ENCODE measurements at places on chromosomes 12 and 14. TPM values are rescaled to one million over a fixed set of nuclear protein-coding genes. Genes with fewer than 3 reads are reported as not detected.

FGD4 gene
- 0.19 TPM for total RNA-seq

PLEKHG3 gene
- 20.1 TPM for total RNA-seq

SPX gene
- 0.36 TPM for total RNA-seq

OAS1 gene
- total RNA-seq: 46.0 TPM

BMP4 gene
- not detected for total RNA-seq

PPP4R4 gene
- total RNA-seq: 17.0 TPM

DNA sequence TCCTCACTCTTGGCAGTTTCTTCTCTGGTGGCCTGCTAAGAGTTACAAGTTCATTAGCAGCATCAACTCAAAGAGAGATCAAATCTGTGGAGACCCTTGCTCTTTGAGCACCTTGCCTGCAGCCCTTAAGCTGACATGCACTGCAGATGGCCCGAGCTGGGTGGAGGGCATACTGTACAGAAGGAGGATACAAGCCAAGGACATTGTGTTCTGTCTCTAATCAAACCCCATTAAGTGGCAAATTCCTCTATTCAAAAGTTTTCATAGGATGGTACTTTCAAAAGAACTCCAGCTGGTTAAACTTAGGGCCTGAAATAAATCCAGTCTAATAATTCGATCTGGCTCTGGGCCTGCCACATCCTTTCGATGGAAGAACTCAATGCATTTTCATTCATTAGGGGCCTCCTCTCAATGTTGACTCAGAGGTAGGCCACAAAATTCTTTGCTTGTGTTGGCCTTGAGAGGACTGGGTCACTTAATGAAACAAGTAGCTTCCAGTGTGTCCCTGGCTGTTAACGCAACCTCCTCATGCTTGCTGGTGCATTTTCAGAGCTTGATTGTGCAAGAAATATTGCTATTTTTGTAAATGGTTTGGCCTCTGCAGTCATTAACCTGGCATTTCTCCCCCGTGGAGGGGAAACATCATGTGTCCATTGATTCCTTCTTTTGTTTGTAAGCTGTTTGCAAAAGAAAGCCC is 318.2 kb downstream of the NUAK1 start:
- no peak for DNase-seq

- DNase-seq: no peak
These were observed 141.7 kb upstream of the NRXN3 start for GRCh38 chr14:78028471-78028870.

DNA sequence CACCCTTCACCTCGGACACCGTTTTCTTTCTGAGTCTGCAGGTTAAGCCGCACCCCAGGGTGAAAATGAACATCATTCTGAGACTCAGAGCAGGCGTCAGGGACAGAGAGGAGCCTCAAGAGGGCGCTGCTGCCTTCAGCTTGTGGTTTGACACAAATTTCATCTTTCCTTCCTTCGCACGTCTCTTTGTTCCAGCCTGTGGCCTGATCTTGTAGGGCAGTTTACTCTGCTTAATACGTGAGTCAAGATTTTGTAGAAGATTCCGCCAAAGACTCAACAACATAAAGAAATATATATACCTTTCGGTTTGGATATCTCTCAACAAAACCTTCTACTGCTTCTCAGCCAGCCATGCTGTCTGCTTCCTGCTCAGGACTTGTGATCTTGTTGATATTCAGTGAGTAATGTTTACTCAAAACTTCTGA is 329.3 kb upstream of the OR4E1 start:
- peak; percentile 85 for DNase-seq

GRCh38 chr12:42804928-42805327 is 215.4 kb upstream of the PRICKLE1 start:
- no peak for DNase-seq

DNA sequence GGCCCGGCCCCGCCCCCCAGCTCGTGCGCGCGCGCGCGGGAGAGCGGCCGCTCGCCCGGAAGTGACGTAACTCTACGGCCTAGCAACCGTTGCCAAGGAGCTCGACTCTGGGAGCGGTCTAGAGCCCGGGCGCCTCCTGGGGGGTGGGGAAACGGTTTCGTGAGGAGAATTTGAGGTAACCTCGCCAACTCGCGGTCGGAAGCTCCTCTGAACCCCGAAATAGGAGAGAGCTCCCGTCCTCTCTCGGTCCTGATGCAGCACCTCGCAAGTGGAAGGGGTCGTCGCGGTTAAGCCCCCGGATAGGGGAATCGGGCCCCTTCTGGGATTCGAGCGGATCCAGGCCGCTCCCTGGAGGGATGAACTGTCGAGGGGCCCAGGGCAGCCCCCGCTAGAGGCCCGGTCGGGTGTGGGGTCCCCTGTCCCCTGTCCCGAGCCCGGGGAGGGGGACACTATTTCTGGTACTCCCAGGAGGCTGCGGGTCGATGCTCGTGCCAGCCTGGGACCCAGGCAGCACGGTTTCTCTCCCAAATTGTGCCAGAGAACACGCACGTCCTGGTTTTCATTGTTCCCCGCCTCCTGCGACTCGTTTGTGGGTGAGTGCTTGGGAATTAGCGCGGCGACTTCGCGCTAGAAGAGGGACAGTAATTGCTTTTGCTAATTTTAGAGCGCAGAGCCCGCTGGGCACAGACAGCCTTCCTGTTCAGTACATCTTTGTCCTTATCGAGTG is at the start of gene IFT81:
Gene IFT81, plus strand, starts transcription at position 89 of the 727 bp plus-strand sequence. CDS start 3,024 bp downstream, outside the sequence.
- DNase-seq: peak; percentile 97

- DNase-seq: no peak
These were observed 46.0 kb upstream of the ESRRB start for GRCh38 chr14:76329951-76330350.

DNA sequence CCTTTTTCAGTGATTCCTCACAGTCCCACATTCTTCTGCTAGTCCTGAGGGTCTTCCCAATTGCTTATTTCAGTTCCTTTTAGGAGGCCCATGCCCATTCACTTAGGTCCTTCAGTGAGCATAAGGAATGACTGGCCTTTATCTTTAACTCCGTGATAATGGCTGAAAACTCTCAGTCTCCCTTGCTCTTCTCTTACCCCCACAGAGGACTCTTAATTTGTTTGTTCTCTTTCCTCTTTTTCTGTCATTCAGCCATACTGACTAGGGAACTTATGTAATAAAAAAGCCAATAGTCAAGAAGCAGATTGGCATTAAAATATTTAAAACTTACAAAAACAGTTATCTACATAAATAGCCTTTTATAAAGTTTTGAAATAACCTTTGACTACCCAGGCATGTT is 17.1 kb upstream of the VDR start:
- DNase-seq: no peak

GRCh38 chr14:33851366-33851765 is 99.5 kb downstream of the EGLN3 start:
- DNase-seq: no peak

DNA sequence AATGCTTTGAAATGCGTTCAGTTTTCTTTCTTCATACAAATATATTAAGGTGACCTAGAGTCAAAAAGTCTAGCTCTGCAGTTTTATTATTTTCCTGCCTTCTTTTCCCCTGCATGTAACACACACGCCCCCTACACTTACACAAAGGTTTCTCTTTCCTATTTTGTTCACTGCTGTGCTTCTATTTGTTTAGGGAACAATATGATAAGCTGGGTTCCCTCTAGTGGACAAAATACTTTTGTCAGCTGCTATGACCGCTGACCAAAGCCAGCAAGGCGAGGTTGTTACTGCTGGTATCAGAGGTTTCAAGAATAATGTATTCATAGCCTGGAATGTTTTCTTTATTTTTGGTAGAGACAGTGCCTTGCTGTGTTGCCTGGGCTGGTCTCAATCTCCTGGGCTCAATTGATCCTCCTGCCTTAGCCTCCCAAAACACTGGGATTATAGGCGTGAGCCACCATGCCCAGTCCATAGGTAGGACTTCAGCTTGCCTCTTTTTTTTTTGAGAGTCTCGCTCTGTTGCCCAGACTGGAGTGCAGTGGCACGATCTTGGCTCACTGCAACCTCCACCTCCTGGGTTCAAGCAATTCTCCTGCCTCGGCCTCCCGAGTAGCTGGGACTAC is 33.4 kb downstream of the FNTB start:
- no peak for DNase-seq

- DNase-seq: no peak
These were observed 76.5 kb downstream of the FOXN3 start for GRCh38 chr14:89340200-89341181.

- DNase-seq: peak; percentile 74
These were observed 36.2 kb downstream of the SYNE3 start for GRCh38 chr14:95480109-95480886.

DNA sequence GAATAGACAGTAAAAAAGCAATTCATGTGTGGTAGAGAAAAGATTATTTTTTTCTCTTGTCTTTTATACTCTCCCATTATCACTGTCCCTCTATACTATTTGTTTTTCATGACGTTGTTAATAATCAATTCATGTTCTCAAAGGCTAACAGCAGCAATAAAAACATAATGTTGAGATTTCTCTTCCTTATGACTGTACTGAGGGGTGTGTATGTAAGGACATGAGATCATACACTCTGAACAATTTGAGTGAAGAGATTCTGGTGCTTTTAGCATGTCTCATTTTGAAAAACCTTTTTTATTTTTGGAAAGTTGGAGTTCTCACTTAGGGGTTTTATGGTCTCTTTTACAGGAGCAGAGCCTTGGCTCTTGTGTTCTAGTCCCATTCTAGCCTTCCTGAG is 3.8 kb upstream of the TSPAN8 start:
- DNase-seq: no peak
